ENCODE measurements at places on chromosomes 3 and 15.

- DNase-seq = no peak
Measured at GRCh38 chr3:127820826-127821313, 1.4 kb downstream of the MGLL start.

- peak; percentile 47 for DNase-seq
Measured at GRCh38 chr3:47475029-47475569, 642 bp downstream of the SCAP start.

- DNase-seq = peak; percentile 22
Measured at GRCh38 chr15:86079508-86080266, at the start of gene AGBL1. Gene AGBL1 (plus strand): TSS chr15:86079871.

DNA sequence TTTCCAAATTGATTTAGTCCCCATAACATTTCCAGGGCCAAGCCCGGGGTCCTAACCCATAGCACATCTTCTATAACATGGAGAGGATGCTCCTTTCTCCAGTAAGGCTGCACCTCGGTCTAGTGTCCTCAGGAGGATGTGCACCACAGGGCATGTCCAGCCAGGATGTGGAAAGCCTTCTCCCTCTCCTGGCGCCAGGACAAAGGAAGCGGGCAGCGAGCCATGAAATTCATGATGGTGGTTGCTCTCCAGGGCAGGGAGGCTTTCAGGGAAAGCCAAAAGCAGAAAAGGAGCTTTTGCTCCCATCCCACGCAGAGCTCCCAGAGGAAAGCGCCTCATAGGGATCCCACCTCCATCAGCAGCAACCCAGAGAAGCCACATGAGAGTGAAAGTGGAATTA is 220.0 kb downstream of the ADAMTSL3 start:
- DNase-seq = no peak

DNA sequence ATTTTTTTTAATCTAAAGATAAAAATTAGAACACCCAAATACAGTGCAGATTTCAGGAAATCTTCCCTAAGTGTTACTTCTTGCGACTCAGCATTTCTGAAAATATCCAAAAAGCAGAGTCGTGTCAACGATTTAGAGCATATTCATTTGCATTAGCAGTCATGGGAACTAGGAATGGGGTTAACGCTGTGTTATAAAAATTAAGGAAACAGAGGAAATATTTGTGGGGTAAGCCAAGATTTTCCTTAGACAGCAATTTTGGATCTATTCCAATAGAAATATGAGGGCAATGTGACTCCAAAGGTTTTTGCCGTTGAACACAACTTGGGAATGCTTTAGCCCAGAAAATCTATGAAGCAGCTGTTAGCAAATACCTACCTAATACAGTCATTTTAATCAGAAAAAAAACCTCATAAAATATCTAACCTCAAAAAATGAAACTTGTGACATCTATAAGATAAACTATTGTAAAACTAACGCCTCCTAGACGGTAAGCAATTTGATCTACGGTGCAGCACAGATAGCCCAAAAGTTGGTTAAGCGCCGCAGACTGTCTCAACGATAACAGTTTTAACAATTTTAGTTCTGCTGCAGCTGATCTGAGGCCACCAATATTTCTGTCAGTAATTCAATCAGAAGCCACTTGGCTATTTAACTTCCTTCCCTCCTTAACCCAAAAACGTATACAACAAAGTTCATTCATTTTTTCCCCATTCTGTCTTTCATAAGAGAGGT is 5.8 kb upstream of the ATP11B start:
- no peak for DNase-seq

DNA sequence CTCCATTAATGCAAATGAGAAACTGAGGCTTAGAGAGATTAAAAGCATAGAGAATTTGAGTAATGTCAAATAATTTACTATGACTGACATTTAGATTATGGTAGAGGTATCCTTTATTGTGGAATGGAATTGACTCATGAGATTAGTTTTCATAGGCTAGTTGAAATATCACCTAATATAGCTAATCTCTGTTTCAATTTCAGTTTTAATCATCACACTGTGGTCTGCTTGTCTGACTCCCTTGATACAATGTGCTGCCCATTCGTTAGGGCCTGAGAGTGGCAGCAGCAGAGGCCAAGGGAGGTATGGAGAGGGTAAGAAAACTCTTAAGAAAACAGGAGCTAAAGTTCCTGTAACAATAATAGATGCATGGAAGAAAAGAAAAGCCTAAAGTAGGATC is 13.2 kb upstream of the ZBTB20 start:
- no peak for DNase-seq

GRCh38 chr3:79767905-79768267 is at the start of gene ROBO1:
Gene ROBO1 (minus strand): TSS chr3:79767998.
- DNase-seq = peak; percentile 20

DNA sequence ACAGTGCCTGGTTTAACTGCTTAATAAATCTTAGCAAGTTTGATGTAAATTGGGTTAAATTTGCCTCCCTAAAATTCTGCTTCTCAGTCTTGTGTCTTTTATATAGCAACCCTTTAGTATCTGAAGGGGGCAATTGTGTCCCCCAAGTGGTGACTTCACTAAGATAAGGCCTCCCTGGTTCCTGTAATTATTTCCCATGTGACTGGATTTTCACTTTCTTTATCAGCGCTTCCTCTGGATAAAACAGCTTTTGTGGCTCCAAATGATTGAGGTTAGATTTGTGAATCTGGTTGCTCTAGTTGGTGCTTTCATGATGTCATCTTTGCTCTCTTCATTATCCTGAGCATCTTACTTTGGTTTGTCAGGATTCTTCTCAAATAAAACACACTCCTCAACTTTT is 334.3 kb upstream of the CTDSPL start:
- no peak for DNase-seq

- no peak for DNase-seq
Measured at GRCh38 chr3:50433954-50434353, 69.5 kb downstream of the CACNA2D2 start.

- DNase-seq = no peak
Measured at GRCh38 chr15:92421976-92422375, 28.3 kb downstream of the ST8SIA2 start.

DNA sequence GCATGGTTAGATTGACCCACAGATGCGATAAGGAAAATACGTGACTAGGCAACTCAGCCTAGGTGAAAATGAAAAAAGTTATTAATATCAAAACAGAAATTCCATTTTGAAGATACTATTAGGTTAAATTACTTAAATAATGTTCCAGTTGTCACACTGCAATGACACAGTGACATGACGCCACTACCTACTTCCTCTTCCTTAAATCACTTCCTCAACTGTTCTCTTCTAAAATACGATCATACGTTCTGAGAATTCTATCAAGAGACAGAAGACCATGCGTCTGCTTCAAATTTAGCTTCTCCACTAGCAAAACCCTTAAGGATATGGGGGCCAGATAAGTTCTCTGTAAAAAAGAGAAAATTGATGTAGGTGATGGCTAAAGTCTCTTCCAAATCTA is 18.2 kb downstream of the CMTM6 start:
- no peak for DNase-seq

DNA sequence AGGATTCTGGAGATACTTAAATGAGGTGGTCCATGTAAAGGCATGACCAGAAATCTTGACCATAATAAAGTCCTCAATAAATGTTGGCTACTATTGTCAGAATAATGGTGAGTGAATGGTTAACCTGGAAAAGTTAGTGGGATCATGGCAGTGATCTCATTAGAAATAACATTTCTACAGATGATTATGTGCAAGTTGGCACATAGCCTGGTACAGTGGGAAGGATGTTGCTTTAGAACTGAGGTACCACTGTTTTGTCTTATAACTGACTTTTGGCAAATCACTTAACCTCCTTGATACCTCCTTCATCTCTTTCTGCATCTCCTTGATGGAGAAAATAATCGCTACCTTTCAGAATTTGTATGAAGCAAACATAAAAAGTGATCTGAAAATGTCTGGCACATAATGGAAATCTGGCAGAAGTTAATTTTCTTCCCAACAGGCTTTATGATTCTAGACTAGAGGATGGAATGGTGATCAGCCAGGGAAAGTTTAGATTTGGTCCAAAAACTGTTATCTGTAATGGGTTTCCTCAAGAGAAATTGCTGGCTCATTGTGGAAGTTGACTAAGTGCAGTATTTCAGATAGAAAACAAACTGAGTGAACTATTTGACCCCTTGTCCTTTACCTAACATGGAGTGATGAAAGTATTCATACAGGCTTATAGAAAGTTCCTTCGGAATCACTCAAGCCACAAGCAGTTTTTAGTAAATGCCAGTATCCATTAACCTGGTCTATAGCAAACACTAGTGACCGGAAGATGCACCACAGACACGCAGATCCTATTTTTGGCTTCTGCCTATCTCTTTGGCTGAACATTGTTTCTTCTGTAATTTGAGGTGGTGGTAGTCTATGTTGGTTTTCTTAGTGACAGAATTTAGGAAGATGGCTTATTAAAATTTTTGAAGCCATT is 449.6 kb upstream of the TGFBR2 start:
- DNase-seq = no peak

- DNase-seq = no peak
Measured at GRCh38 chr3:61810953-61811497, 249.7 kb downstream of the PTPRG start.

- no peak for DNase-seq
Measured at GRCh38 chr3:194492001-194492400, 5.2 kb upstream of the ATP13A3 start.

DNA sequence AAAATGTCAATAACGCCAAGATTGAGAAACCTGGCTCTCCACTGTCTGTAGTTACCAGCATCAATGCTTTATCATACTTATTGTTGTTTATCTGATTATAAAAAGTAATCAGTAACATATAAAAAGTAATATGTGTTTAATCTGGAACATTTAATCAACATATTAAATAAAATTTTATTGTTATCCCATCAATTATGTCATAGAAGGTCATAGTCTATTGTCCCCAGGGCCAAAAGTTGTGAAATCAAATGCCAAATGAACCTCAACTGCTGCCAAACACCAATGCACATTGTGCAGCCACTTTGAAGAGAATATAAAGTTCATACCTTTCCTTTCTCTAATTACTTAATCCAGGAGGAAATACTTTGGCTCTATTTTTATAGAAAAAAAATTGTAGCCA is 106.6 kb downstream of the EOMES start:
- DNase-seq = no peak

- DNase-seq = no peak
Measured at GRCh38 chr3:29475854-29476253, 195.0 kb downstream of the RBMS3 start.

DNA sequence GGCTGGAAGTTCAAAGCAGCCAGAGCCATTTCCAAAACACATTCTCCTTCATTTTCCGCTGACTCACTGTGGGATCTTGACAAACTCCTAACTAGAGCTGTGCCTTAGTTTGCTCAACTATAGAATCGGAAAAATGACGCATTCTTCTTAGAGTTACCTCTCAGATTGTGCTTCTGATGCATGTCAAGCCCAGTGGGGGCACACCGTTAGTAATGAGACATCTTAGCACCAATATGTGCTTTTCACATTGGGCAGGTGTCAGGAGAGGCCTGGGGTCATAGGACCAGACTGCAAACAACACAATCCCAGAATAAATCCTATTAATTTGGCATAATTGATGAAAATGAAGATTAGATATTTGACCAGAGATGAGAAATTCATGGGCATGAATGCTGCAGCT is 71.3 kb upstream of the UBE3A start:
- DNase-seq = no peak
